ENCODE measurements at places on chromosomes 12 and 14. TPM values are rescaled to one million over a fixed set of nuclear protein-coding genes. Genes with fewer than 3 reads are reported as not detected.

DNA sequence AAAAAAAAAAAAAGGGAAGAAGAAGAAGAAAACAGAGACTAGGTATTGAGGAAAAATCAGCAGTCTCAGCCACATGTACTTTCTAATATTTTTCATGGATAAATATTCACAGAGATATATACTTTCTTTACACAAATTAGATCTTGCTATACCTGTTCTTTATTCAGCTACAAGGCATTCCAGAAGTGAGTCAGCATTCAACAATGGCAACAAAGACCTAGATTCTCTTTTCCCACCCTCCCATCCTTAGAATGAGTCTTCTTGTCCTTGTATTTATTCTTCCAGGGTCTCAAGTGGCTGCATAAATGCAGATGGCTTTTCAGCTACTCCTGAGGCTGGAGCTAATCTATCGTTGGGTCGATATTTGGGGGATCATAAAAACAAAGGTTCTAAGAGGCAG lies 93.0 kb downstream of the NT5DC3 start:
- DNase-seq = no peak

DNA sequence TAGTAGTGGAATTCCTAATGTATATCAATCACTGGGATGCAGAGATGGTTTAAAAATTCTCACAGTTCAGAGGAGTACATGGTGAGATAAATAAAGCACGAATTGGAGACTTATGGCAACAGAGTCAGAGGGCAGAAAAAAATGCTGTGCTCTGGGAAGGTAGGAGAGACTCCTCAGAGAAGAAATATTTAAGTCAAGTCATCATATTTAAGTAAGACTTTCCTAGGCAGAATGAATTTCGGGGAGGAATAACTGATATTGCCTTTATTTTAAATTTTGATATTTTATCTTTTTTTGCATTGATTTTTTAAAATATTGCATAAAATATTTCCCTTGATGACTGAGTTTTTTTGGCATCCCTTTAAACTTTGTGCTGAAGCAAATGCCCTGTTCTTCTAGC lies 67.4 kb downstream of the OTOGL start:
- no peak for DNase-seq

- no peak for DNase-seq
These were observed 60.6 kb downstream of the FBXL14 start for GRCh38 chr12:1533602-1534304.

- no peak for DNase-seq
These were observed 199.3 kb downstream of the ALG10B start for GRCh38 chr12:38515912-38516311.

DNA sequence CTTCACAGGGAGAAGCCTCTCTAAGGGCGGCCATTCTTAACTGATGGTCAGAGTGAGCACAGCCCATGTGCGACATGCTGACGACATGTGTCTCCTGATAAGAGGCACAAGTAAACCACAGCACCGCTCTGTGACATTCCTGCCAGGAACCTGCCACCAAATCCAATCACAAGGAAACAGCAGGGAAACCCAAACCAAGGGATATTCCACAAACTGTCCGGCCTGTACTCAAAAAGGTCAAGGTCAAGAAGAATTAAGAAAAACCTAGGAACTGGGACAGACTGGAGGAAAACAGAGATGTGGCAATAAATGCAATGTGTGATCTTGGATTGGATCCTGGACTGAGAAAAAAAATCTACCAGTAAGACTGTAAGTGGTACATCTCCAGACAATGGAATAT lies 91.9 kb downstream of the SYNE3 start:
- DNase-seq = no peak

DNA sequence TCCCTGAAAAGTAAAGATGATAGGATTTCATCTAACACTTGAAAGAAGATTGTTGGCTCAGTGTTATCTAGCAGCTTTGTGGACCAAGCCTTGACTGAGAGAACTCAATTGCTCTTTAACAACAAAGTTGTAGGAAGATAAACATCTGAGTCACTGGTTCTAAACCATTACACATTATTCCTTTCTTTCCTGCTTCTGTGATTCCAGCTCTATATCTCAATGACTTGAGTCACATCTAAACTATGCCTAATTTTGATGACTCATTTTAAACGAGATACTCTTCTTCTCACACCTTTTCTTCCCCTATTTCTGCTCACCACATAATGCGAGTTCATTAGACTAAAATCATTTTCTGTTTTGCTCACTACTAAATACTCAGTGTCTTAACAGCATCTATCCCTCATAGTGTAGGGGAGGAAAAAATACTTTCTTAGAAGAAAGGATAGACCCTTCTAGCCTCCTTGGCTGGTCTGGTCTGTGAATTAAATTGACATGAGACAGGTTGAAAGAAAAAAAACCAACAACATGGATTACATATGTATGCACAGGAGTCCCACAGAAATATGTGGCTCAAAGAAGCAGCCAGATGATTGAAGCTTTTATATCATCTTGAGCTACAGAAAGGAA lies 201.4 kb downstream of the C12orf50 start:
- DNase-seq = no peak

GRCh38 chr14:64762044-64763034 lies 58.1 kb downstream of the PLEKHG3 start:
- peak; percentile 93 for DNase-seq

DNA sequence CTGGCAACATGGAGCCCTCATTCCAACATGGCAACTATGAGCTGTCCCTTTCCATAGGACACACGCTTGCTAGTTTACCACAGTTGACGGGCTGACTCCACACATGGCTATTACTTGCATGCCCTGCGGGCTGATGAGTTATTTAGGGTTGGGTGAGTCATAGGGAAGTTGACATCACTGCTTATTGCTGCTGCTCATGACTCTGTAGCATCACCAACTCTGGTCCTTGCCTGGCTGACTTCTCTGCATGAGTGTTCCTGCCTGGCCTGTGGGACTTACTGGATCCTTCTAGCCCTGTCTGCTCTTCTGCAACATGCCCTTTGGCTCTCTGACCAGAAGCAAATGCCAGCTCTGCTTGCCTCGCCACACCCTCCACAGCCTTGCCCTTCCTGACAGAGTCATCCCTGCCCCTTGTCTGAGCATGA lies 199.5 kb downstream of the ANO6 start:
- DNase-seq = peak; percentile 64

GRCh38 chr12:54526812-54527630 lies 22.4 kb upstream of the PDE1B start:
- DNase-seq = no peak

DNA sequence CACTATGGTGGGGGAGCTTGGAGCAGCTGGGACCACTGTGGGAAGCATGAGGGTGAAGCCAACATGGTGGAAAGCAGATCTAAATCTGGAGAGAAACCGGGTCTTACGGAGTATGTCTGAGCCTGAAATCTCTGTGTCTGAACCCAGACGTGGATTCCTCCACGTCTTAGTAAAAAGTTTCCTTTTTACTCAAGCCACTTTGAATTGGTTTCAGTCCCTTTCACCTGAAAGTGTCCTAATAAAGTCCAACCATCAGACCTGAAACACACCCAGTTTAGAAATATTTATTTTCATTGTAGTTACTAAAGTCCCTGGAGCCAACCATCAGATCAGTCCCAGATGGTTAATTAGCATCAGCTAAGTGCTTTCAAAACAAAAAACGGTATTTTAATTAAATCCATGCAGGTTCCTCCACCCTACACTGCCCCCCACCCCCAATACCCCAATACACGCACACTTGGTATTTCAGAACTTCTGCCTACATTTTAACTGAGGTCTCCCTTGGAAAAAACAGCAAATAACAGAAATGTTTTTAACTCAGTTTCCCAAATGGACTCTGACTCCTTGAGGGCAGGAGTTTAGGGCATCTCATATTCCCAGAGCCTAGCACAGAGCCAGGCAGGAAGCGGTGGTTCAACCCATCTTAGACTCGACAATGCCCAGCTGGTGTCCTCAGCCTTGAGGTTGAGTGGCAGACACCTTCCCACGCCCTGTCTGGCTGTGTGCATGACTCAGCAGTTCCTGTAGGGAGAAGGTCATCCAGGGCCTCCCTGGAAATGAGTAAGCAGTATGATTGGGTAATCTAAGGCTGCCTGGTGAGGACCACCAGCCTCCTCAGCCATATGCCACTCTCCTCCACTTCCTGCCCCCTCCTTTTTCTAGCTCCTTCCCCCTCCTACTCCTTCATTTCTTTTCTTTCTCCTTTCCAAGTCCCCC lies 175.8 kb downstream of the TTC8 start:
- no peak for DNase-seq

DNA sequence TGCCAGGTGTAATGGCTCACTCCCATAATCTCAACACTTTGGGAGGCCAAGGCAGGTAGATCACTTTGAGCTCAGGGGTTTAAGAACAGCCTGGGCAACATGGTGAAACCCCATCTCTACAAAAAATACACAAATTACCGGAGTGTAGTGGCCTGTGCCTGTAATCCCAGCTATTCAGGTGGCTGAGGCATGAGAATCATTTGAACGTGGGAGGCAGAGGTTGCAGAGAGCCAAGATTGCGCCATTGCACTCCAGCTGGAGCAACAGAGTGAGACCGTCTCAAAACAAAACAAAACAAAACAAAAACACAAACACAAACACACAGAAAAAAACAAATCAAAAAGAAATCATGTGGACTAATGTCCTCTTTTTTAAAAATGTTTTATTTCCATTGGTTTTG lies 104.4 kb downstream of the NUAK1 start:
- no peak for DNase-seq

The TAS2R10 gene
- not detected for polyA plus RNA-seq

The IL26 gene
- polyA plus RNA-seq = 0.22 TPM

The LRIG3 gene
- 26.1 TPM for polyA plus RNA-seq

The TMEM119 gene
- polyA plus RNA-seq = 16.9 TPM

The FAIM2 gene
- 5.6 TPM for polyA plus RNA-seq

The ZC2HC1C gene
- polyA plus RNA-seq = 4.6 TPM

The SMAGP gene
- polyA plus RNA-seq = 78.8 TPM

The NPFF gene
- polyA plus RNA-seq = not detected

The TSPAN8 gene
- 808 TPM for polyA plus RNA-seq

Measured in sigmoid colon (tissue), 7 donors.